ENCODE measurements at places on chromosomes 11 and 22.

DNA sequence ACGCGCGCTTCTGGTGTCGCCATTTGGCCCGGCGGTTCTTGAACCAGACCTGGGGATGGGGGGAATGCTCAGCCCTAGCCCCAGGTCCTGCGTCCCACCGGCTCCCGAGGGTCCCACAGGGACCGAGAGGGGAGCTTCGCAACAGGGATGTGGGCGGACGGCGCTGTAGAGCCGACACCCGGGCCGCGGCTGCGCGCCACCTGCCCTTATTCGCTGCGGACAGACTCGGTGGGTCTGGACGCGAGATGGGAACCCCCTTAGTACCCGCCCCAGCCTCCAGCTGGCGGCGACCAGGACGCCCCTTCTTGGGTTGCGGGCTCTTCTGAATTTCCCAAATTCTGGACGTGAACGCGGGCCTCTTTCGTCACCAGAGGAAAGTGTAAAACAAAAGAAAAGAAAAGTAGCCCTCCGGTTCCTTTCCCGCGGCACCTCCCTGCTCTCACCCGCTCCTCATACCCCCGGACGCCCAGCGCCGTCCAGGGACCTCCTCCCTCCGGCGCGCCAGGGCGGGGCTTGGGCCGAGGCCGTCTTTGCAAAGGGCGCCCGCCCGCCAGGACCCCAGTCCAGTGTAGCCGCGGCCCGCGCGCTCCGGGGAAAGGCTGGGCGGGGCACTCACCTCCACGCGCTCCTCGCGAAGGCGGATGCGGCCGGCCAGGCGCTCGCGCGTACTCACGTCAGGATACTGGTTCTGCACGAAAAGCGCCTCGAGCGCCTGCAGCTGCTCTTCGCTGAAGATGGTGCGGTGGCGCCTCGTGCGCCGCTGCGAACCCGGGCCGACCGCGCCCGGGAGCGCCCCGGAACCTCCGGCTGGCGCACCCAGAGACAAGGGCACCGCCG lies 827 bp downstream of the GSC2 start:
- DNase-seq: no peak

DNA sequence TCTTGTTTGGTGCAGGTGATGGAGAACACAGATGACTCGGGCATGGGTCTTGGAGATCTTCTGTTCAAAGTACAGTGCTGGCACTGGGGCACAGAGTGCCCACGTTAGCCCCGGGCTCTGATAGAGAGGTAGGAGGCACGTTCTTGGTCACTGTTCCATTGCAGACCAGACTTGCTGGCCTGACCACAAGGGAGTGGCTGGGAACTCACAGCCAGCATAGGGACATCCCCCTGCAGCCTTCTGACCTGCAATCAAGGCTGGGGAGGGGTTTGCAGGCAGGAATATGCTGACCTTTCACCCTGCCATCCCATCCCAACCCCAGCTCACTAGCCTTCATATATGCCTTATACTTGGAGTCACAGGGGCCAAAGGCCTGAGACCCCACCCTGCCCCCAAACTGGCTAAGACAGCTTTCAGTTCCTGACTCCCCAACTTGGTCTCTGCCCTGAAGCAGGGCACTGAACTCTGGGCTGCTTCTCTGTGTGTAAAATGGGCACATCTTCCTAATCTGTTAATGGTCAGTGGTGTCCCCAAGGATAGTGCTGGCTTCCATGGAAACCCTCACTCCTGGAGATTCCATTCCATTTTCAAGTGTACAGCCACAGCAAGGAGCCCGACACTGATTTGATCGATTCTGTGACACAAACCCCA lies 4.6 kb downstream of the MRPL49 start:
- DNase-seq: no peak

GRCh38 chr22:44603767-44604166 lies 98.2 kb upstream of the PRR5 start:
- DNase-seq: no peak

DNA sequence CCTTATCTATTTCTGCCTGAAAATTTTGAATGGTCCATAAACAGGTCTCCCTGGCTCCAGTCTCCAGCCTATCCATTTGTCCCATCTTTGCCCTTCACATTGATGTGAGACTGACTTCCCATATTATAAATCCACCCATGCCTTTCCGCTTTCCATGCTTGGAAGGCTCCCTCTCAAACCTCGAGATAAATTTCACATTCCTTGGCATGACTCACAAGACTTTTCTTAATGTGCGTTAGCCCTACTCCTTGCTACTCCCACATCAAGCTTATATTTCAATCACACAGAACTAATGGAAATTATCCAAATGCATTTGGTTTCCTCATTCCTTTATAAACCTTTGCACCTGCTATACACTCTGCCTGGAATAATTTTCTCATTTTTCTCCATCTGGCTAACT lies 163.7 kb upstream of the NTM start:
- DNase-seq: no peak

DNA sequence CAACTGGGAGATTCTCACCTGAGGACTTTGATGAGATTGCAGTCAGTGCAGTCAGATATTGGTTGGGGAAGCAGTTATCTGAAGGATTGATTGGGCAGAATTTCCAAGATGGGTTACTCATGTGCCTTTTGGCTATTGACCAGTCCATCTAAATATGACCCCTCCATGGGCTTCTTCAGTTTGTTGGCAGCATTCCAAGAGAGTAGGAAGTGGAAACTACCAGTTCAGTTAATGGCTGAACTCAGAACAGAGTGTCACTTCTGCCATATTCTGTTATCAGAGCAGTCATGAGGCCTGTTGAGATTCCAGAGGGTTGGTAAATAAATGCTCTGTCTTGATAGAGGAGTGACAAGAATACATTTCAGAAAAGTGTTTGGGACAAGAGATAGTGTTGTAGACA lies 71.0 kb downstream of the CYP2R1 start:
- DNase-seq: no peak

DNA sequence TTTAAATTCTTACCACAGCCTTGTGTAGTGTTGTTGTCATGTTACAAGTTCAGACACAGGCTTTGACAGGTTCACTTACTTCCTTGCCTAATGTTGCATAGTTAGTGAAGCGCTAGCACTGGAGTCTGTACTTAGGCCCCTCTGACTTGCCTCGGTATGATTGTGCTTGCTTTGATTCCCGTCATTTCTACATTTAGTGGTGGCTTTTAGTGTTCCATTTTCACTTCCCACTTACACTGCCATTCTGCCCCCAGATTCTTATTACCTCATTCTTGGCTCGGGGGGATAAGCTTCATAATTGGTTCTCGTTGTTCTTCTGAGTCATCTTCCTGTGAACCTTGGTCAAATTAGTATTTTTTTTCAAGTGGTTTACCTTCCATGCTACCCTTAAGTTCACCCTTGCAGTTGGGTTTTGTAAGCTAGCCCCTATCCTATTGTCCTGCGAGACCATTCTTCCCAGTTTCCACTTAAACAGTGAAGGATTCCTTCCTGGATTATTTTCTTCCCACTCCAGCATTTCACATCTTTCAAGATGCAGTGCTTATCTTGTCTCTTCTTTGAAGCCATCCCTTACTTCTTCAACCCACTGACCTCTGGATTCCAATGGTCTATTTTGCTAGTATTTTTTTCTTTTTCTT lies 68.7 kb downstream of the DDX10 start:
- DNase-seq: peak; percentile 80

DNA sequence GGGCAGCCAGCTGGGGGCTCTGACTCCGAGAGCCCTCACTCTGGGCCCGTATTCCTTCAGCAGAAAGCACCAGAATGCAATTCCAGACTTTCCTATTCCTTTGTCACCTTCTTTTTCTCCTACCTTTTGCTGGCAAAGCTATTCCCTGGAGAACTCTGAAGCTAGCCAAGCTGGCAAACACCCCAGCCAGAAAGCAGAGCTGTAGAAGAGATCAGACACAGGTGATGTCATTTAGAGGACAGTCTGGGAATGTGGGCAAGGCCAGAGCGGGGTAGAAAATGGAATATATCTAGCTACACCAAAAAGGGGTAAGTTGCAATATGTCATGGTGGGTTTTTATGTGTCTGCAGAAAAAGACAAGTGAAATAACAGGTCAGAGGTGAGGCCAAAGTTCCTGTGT lies 205.1 kb downstream of the NXPE2 start:
- DNase-seq: no peak

DNA sequence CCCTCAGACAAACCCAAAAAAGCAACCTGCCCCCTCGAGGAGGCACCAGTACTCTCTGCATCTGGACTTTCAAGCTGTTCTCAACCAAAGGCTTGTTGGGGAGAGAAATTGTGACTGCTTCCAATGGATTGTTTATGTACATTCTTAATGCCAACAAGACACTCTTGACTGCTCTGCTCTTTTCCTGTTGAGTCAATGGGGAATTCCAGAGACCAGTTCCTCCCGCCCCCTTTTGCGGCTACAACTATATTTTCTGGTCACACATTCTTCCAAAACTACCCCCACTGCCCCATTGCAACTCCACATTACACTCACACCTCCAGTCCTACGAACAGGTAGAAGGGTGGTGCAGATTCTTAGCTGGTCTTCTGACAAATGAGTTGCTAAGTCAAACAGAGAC lies 187.0 kb downstream of the DSCAML1 start:
- DNase-seq: peak; percentile 84

DNA sequence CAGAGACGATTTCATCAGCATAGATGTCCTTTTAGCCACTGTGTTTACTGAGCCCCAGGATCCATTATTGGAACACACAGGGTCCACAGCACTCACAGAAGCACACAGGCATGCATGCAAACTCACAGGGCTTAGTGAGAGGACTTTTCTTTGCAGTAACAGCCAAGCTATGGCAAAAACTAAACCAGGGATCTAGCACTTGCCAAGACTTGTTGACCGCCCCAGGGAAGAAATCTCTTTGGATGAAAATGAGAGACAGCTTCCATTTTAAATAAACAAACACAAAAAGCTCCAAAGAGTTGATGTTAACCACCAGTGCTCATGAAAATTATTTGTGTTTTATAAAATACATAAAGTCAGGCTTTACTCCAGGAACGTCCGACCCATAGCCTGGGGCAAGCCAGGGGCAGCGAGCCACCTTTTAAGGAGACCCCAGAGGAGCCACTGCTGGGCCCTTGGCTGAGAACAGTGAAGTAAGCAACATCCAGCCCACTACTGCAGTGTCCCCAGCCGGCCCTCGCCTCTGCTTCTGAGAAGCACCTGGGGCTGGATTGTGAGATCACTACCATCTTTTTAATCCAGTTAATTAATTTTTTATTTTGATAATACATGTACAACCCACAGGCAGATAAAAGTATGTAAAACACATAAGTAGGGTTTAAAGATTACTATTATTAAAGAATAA lies 22.0 kb upstream of the TFIP11 start:
- DNase-seq: no peak

- DNase-seq: no peak
Measured at GRCh38 chr22:44071781-44072326, 47.8 kb downstream of the PARVB start.

DNA sequence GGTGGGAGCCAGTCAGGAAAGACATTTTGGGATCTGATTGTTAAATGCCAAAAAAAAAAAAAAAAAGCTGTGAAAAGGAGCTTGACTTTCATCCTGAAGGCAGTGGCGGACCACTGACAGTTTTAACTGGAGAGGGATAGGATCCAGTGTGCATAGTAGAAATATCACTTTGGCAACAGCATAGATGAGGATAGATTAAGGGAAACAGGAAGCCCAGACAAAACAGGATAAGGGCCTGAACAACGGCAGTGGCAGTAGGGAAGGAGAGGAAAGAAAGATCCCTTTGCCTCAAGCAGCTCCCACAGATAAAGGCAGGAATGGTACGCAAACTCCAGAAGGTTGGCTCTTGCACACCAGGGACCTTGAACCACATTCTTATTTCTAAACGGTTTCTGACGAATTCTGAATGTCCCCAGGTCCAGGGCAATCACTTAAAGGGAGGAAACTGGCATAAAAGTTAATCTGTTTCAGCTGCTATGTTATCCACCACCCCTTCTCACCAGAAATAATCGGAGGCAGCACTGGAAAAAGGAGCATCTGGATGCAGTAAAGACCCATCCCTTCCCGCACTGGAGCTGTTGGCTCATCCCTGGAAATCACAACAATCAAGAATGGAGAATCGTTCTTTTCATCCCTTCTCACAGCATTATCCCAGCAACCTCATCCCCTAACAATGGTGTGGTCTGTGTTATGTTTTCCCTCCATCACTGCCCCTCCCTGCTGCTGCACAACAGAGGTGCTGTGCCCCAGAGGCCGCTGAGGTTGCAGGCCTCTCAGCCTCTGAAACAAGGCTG lies 99.1 kb downstream of the GAB2 start:
- DNase-seq: no peak

- no peak for DNase-seq
Measured at GRCh38 chr11:2109541-2110019, 29.6 kb downstream of the IGF2 start.

- DNase-seq: no peak
Measured at GRCh38 chr22:40077646-40078016, 82.9 kb downstream of the FAM83F start.

GRCh38 chr11:75560644-75561043 lies 1.4 kb upstream of the SERPINH1 start:
- DNase-seq: peak; percentile 35

DNA sequence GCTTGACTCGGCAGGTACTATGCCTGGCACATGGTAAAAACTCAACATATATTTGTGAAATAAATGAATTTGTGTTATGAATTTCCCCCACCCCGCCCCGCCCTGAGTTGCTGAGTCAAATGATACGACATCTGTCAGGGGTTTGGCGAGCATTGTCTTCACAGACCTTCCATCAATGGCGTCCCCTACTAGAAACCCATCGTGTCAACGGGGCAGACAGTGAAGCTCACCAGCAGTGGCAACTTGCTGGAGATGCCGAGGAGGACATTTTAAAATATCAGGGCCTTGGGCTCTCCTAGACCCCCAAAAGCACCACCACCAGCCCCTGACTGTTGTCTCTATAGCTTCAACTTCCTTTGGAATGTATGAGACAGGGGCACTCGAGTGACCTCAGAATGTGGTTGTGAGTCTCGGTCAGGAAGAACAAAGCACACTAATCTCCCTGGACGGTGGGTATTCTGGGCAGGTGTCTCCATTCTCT lies 761 bp upstream of the NXF1 start:
- peak; percentile 25 for DNase-seq

- peak; percentile 88 for DNase-seq
Measured at GRCh38 chr22:26428515-26429457, at the start of gene ASPHD2. ASPHD2 (plus strand) TSS chr22:26429260; CDS start chr22:26433616, 4,356 bp downstream.

Measured in Daoy (cell line).